ENCODE measurements at places on chromosomes 13 and 19. TPM values are rescaled to one million over a fixed set of nuclear protein-coding genes. Genes with fewer than 3 reads are reported as not detected.

PROZ gene
- not detected for total RNA-seq

CASP14 gene
- total RNA-seq, result not detected

IGFL2 gene
- total RNA-seq, result not detected

CAPN12 gene
- not detected for total RNA-seq

KCNJ14 gene
- total RNA-seq, result 1.3 TPM

ADGRL1 gene
- 22.7 TPM for total RNA-seq

ZNF627 gene
- total RNA-seq, result 7.1 TPM

CDC37 gene
- total RNA-seq, result 132 TPM

RFXAP gene
- total RNA-seq, result 1.3 TPM

ZNF829 gene
- 5.6 TPM for total RNA-seq

ZNF729 gene
- not detected for total RNA-seq

MEDAG gene
- total RNA-seq, result 78.1 TPM

ZNF649 gene
- 3.0 TPM for total RNA-seq

NLRP5 gene
- not detected for total RNA-seq
